Activated naive CD4-positive, alpha-beta T cell treated with anti-CD3 and anti-CD28 coated beads, Interleukin-2, amount 50 U/mL, for 16 hours (primary cell): ENCODE measurements at places on chromosomes 16 and 17.

GRCh38 chr16:12339686-12340085, 363.2 kb downstream of the SNX29 start:
- DNase-seq, result no peak

GRCh38 chr16:20938426-20938825, 37.9 kb downstream of the LYRM1 start:
- no peak for DNase-seq

GRCh38 chr16:9843424-9844018, 338.7 kb downstream of the GRIN2A start:
- DNase-seq, result no peak

- no peak for DNase-seq
These were observed 104.9 kb downstream of the SYCE1L start for GRCh38 chr16:77304134-77304533.

DNA sequence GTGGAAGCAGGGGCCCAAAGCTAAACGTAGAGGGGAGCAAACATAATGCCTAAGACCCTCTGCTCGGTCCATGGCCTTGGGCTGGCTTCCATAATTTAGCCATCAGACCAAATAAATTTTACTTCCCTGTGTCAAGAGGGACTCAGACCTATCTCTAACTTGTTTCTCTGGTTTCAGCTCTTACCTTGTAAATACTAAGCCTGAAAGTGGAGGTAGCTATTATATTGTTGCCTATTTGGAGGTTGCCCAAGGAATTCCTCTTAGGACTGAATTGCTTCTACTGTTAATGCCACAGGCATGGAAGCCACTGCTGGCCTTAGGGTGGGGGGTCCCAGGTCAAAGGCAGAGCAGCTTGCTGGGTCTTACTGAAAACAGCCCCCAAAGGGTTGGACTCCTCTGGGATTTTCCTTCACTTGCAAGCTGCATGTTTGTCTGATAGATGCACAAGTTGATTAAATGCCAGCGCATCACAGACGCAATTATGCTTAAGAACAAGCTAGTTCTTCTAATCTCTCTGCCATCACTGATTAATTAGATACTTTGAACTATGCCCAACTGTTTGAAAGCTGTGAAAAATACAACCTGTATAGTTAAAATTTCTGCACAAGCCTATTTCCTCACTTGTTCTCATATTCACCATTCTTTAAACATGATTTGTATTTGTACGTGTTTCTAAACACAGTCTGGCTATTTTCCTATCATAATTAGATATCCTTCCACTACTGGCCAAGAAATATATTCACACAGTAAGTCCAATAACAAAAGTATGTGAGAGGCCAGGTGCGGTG, 67.9 kb upstream of the HAS3 start:
- no peak for DNase-seq

GRCh38 chr16:87051526-87052320, 265.5 kb downstream of the C16orf95 start:
- no peak for DNase-seq

DNA sequence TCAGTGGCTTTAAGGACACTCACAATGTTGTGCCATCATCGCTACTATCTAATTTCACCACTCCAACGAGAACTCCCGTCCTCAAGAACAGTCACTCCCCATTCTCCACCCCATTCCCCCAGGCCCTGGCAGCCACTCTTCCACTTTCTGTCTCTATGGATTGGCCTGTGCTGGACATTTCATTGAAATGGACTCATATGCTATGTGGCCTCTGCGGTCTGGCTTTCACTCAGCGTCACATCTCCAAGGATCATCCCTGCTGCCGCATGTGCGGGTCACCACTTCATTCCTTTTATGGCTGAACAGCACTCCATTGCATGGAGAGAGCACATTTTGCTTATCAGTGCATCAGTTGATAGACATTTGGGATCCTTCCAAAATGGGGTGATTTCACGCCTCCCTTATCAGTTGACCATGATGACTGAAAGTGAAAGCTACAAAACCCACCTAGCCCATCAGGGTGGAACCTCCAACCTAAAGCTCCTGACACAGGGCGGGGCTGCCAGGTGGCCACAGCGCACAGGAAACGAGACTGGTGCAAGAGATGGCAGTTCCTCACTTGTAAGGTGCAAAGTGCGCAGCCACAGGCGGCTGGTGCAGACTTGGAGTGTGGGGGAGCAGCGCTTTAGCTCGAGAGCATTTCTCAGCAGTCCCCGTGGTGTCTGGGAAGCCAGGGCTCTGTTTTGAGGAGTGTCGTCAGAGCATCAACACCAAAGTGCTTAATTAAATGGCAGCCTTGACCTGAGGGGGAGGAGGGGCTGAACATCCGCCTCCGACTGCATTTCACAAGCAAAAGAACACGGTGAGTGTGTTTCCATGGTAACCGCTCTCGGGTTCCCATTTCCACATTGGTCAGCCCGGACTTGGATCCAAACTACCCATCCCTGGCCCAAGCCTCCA, 23.8 kb downstream of the COTL1 start:
- DNase-seq, result peak; percentile 38

- DNase-seq, result peak; percentile 55
These were observed 979 bp downstream of the ABHD15 start for GRCh38 chr17:29565643-29566472.

DNA sequence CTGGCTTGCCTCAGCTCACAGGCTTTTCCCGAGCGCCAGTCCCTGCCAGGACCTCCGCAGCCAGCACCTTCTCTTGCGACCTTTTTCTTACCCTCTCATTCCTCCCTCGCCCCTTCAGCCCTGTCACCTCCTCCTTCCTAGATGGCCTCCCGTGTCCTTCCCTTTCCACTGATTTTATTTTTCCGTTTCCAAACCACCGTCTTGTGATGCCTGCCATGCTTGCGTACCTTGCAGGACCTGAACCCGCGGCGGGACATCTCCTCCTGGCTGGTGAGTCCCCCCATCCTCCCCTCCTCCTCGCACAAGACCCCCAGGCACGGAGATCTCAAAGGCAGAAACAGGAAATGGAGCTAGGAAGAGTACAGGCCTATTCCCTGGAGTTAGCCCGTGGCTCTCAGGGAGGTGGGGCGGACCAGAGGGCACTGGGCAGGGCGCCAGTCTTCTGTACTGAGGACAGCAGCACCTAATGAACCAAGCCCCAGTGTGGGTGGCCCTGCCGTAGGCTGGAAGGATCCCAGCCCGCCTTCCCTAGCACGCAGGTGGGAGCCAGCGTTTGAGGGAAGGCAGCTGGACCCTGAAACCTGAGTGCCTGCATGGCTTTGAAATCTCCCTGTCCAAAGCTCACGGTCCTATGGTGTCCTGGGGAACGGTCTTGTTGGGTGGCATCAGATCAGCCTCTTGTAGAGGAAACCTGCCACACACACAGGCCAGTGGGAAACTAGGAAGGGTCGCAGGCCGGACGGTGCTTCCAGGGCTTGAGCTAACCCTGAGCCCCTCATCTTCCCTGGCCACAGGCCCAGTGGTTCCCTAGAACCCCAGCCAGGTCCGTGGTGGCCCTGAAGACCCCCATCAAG, 612 bp downstream of the CISD3 start:
- peak; percentile 24 for DNase-seq

DNA sequence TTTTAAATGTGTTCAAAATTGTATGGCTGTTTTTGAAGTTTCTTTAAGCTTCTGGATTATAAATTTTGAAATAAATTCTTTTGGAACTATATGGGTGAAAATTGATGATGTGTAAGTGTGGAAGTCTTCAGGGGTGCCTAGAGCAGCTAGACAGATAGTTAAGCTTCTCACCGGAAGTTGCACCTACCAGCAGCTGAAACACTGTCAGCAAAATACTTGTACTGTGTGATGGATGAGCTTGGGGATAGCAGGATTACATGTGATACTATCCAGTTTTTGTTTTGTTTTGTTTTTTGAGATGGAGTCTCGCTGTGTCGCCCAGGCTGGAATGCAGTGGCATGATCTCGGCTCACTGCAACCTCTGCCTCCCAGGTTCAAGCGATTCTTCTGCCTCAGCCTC, 19.7 kb downstream of the RBL2 start:
- DNase-seq, result no peak

GRCh38 chr16:59950431-59950830, 1216.3 kb upstream of the GOT2 start:
- no peak for DNase-seq

- no peak for DNase-seq
These were observed 74.1 kb downstream of the ABCC12 start for GRCh38 chr16:48081656-48082055.

- no peak for DNase-seq
These were observed 12.8 kb upstream of the FBXL19 start for GRCh38 chr16:30910427-30911029.

- no peak for DNase-seq
These were observed 22.8 kb downstream of the ITGB3 start for GRCh38 chr17:47276444-47276843.

DNA sequence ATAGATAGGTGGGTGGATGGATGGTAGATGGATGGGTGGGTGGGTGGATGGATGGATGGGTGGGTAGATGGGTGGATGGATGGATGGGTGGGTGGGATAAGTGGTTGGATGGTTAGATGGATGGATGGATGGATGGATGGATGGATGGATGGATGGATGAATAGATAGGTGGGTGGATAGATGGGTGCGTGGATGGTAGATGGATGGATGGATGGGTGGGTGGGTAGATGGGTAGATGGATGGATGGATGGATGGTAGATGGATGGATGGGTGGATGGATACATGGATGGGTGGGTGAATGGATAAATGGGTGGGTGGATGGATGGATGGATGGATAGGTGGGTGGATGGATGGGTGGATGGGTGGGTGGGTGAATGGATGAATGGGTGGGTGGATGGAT, 50.0 kb upstream of the FASN start:
- DNase-seq, result no peak

DNA sequence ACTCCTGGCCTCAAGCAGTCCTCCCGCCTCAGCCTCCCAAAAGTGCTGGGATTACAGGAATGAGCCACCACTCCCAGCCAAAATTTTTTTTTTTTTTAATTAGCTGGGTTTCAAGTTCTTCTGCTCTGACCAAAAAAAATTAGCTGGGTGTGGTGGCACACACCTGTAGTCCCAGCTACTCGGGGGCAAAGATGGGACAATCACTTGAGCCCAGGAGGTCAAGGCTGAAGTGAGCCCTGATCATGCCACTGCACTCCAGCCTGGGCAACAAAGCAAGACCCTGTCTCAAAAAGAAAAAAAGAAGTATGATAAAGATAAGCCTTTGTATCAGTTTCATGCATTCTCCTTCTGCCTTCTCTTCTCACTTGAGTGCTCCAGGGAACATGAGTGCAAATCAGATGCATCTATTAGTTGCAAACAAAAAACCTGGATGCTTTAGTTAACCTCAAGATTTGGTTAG, 1.9 kb downstream of the NQO1 start:
- no peak for DNase-seq

- DNase-seq, result no peak
These were observed 320.8 kb downstream of the XYLT1 start for GRCh38 chr16:17149904-17150483.

GRCh38 chr16:85415196-85416090, 197.7 kb upstream of the GSE1 start:
- no peak for DNase-seq

DNA sequence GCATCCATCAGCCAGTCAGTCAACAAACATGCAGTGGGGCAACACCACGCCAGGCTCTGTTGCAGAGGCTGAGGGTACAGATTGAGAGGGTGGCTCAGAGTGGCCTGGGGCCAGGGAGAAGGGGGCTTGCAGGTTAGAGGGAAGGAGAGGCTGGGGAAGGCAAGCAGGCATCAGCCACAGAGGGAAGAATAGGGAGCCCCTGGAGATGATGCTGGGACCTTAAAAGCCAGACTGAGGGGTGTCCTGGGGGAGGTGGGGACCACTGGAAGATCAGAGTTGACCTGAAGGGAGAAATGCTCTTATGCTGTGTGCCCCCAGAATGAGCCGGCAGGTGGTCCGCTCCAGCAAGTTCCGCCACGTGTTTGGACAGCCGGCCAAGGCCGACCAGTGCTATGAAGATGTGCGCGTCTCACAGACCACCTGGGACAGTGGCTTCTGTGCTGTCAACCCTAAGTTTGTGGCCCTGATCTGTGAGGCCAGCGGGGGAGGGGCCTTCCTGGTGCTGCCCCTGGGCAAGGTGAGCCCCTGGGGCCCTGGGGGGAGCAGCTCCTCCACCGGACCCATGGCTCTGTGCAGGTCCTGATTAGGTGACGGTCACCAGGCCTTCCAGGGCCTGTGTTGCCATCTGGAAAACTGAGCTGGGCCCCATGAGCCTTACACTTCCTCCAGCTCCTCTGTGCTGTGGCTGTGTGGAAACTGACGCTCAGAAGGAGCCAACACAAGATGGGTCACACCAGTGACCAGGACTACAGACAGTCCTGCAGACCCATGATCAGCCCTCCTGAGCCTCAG, 1.7 kb downstream of the CORO1A start:
- DNase-seq, result peak; percentile 21

- no peak for DNase-seq
These were observed 18.8 kb downstream of the B9D1 start for GRCh38 chr17:19343671-19344151.

DNA sequence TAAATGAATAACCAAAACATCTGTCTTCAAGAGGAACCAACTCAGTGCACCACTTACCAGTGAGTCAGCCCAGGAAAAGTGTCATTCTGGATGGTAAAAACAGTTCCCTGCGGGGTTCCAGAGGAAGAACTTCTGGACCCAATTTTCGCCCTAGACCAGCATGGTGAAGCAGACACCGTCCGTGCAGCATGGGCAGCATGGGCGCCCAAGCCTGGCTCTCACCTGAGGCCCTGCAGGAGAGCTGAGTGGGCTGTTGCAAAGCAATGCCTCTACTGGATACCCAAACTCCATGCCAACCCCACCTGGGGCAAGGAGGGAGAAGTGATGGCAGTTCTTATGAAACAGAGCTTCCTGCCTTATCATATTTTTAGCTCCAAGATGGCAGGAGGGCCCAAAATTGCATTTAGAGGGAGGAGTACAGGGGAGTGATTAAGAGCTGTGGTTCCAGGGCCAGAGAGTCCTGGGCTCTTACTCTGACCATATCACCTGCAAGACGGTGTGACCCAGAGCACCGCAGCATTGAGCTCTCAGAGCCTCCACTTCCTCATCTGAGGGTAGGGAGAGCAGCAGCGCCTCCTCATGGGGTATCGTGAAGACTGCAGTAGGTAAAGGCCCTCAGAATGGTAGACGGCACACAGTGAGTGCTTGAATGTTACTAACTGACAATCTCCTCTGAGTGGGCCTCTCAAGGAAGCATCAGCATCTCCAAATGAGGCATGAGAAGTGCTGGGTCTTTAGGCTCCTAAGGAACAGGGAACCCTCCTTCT, 16.6 kb upstream of the INPP5K start:
- peak; percentile 45 for DNase-seq

GRCh38 chr16:4402439-4403132, 13.8 kb downstream of the CORO7 start:
- peak; percentile 76 for DNase-seq

DNA sequence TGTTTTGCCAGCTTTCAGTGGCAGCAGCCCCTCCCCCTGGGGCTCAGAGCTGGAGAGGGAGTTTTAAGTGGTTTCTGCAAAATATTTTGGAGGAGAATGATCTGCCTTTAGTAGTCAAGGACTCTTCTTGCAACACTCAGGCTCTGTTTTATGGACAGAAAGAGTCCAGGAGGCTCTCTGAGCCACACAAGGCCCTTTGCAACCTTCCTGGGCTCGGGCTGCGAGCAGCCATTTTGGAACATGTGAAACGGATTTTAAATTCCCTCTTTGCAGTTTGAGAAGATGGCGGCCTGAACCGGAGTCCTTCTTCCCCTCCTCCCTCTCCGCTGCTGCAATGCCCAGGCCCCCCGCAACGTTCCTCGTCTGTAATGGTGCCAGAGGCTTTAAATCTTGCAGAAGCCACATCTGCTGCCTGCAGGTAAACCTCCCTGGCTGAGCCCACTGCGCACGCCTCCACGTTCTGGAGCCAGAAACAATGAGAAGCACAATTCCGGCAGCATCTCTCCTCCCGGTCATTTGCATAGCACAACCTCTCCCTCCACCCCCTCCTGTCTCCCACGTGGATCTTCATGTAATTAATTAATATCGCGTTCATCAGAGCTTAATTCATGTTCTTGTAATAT, 386.1 kb downstream of the SEC14L1 start:
- no peak for DNase-seq
